ENCODE measurements at places on chromosomes 13 and 19.

GRCh38 chr13:112651750-112652511, 37.9 kb upstream of the ATP11A start:
- DNase-seq: no peak

DNA sequence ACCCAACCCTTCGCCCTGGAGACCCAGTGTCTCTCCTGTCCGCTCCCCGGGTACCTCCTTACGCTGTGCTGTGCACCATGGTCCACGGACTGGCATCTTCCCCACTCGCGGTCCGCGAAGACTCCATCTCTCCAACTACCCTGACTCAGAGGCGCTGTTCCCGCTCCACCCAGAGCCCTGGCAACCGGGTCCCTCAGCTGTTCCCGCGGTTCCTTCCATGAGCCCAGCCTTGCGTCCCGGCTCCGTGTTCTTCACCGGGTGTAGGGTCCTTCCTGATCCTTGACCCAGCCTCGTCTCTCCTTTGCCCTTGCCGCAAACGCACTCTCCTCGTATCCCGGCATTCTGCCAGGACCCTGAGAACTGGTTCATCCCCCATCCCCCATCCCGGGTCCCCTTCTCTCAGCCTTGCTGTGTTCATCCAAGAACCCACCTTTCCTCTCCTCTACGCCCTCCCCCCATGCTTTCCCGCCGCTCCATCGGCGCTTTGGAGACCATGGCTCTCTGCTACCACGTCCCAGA, 664 bp downstream of the ICAM5 start:
- DNase-seq: no peak

DNA sequence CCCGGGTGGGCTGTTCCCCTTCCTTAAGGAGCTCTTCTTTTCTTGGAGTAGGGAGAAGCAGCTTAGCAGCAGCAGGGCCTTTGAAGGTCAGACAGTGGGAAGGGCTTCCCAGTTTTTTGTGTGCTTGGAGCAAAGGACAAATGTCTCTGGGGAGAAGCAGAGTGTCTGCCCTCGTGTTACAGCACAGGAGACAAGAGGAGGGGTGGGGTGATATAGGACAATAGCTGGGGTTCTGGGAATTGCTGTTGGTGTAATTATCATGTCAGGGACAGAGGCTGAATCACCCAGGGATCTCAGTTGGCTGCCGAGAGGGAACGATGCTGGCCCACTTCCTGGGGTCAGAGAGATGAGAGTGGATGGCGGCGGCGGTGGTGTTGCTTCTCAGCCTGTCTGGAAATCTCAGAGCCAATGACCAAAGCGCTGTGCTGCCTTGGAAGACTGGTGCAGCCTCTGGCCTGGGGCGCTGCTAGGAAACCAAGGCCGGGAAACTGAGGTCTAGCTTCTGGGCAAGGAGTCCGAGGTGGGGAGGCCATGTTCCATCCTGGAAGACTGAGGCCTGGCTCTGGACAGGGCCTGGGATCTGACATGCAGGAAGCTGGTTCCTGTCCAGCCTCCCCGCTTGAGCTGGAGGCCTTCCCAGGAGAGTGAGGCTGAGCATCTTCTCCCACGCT, 1.2 kb downstream of the INAFM1 start:
- DNase-seq: no peak

DNA sequence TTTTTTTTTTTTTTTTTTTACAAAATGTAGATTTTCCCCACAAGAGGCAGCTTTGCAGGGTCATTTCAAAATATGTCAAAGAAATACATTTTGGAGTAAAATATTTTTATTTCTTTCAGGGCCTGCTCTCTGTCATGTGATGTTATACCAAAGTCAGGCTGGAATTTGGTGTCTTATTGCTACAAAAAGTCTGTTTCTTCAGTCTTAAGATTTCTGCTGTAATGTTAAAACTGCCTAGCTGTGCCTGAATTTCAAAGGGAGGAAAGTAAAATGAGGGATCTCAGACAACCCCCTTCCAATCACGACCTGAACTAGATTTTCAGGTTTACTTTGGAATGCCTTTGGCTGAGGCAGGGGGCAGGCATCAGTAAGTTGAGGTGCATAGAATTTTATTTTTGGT, 12.8 kb upstream of the GTF2F2 start:
- DNase-seq: no peak

- DNase-seq: no peak
Measured at GRCh38 chr19:29587518-29587986, 18.5 kb upstream of the POP4 start.

DNA sequence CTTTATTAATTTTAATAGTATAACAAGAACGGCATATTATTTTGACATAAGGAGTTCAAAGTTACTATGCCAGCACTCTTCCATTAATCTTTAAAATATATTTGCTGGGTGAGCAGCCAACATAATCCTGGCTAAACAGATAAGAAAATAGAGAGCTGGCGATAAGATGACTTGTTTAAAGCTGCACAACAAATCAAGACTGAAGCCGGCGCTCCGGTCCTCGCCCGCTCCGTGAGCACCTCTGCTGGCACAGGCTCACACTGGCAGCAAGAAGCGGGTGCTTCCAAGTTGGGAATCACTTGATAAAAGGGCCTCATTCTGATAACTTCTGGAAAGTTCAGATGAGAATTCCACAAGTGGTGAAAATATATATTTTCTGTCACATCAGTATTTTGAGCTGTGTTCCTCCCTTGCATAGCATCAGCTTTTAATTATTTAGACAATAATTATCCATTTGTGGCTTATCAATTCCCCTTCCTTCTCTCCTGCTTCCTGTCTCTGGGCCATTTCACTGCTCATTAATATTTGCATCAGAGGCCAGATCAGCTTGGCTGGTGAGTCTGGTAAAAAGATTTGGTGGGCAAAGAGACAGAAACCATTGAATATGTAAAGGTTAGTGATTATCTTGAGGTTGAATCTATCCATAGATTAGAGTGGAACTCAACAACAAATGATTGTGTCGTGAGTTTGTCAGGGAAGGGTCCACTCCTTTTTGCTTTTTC, 205.3 kb downstream of the MZT1 start:
- no peak for DNase-seq

- no peak for DNase-seq
Measured at GRCh38 chr19:13401388-13401787, 104.9 kb downstream of the CACNA1A start.

DNA sequence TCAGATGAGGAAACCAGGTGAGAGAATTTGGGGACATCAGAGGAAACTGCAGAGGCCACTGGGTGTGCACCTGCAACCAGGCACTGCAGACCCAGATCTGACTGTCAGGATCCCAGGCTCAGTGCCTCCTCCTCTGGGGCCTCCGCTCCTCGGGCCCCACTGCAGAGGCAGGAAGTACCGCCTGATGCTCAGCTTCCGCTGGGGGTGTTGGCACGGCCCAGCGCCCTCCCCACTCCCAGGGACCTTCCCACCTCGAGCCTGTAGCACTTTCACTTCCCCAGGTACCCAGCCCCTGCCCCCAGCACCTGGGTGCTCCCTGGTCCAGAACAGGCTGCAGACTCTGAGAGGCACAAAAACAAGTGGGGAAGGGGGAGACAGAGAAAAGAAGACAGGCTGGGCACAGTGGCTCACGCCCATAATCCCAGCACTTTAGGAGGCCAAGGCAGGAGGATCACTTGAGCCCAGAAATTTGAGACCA, 1.4 kb upstream of the CD37 start:
- DNase-seq: no peak

- DNase-seq: no peak
Measured at GRCh38 chr13:50760751-50761150, 82.7 kb downstream of the DLEU7 start.

GRCh38 chr19:51372649-51373504, at the start of gene NKG7:
Gene NKG7, minus strand, starts transcription at chr19:51372654. Its CDS starts 119 bp downstream, at chr19:51372535.
- DNase-seq: no peak

DNA sequence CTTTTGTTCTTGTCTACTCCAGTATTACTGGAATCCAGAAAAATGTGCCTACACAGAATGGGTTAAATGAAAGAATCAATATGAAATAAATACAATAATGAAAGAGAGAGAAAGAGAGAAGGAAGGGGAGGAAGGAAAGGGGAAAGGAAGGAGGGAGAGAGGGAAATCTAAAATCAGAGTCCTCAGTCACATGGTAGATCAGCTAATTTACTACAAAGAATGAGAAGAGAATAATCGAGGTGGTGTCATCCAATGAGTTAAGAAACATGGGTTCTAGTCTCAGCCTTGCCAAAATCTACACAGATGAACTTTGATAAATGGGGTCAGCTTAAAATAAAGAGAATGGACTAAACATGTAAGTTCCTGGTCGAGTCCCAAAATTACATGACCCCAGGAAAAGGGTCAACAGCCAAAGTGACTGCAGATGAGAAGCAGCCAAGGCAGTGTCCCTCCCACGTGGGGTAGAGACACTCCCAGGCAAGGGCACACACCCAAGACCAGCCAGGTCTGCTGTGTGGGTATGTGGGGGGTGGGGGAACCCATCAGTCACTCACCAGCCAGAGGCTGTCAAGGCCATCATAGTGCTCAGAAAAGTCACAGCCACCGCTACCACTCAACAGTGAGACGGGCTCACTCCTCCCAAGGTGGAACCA, 103.6 kb downstream of the STK24 start:
- DNase-seq: no peak

DNA sequence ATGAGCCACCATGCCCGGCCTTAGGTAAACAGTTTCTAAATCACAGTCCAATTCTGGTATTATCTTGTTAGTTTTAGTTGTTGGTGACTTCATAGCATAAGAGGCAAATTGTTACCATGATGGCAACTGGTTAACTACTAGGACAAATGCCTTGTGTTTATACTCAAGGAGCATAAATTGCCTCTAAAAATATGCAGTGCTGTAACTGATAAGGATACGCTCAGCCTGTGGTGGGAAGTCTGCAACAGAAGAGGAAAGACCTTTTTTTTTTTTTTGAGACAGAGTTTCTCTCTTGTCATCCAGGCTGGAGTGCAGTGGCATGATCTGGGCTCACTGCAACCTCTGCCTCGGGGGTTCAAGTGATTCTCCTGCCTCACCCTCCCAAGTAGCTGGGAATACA, 311.9 kb upstream of the ARGLU1 start:
- no peak for DNase-seq

DNA sequence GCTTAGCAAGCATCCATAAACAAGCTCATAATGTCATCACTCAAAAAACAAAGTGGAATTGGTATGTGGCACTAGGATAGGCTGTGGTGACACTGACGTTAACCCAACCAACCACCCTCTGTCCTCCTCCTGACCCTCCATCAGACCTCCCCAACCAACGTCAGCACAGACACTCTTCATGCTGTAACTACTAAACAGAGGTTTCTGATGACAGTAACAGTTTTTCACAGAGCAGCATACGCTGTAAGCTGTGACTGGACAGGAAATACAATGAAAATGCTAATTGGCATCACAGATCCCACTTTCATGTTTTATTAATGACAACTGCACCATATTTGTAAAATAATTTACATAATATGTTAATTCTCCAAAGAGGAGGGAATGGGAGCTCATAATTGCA, 238.0 kb downstream of the IRS2 start:
- DNase-seq: no peak

DNA sequence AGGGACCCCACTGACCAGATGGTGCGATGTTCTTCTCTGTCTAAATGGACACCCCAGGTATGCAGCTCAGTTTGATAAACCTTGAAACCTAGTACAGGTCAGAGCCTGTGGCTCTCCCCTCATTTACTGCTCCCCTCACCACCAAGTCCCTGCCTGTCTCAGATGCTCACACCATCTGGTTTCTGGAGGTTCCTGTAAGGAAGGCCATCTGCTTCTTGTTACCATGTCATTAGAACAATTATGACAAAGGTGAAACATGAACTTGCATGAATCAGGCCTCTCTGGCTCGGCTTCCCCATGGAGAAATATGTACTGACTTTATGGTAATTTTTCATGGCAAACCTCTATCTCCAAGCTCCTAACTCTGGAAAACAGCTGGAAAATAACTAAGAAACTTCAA, 965.7 kb downstream of the UQCRFS1 start:
- no peak for DNase-seq

GRCh38 chr13:99215184-99215830, 14.7 kb downstream of the UBAC2 start:
- no peak for DNase-seq

DNA sequence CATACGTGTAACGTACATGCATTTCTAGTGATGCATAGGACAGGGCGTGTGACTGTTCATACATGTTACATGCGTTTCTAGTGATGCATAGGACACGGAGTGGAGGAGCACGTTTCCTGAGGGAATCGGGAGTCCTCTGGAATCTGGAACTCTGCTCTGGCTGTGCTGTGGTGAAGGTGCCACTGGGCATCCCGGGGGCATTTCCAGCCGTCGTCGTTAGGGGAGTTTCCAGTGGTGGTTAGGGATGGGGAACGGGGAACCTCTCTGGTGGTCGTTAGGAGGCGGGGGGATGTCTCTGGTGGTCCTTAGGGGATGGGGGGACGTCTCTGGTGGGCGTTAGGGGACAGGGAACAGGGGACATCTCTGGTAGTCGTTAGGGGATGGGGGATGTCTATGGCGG, 209.6 kb upstream of the SOX1 start:
- no peak for DNase-seq

- DNase-seq: no peak
Measured at GRCh38 chr19:12647490-12648071, 19.0 kb downstream of the MAN2B1 start.

DNA sequence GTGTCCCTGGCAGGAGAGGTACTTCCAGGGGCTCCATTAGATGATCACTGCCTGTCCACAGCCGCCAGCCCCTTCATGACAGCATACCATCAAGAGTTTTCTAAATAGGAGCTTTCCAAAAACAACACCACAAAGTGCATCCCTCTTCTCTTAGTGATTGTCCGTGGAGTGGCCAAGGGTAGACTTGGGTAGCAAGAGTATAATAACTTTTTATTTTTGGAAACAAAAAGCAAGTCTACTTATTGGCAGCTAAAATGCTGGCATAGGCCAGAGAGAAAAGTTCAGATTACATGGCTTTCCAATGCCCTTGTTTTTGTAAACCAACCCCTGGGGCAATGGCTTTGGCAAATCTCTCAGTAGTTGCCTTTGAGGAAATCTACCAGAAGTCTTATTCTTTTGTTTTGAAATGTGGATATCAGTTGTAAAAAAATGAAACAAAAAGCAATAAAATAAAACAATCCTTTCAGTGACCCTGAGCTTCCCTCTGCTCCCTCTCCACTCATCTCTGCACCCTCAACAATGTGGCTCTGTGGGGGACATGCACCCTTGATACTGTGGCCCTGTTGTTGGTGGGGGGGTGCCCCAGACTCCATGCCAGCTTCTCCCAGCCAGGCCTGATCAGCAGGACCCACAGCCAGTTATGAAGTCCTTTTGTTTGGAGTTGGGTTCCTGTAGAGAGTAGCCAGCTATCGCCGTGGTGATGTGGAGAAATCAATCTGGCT, 294.1 kb downstream of the DLEU7 start:
- no peak for DNase-seq

- no peak for DNase-seq
Measured at GRCh38 chr19:48551437-48552302, at the start of gene SULT2B1. Gene SULT2B1, plus strand, starts transcription at chr19:48552172. Its CDS starts 81 bp downstream, at chr19:48552253.

DNA sequence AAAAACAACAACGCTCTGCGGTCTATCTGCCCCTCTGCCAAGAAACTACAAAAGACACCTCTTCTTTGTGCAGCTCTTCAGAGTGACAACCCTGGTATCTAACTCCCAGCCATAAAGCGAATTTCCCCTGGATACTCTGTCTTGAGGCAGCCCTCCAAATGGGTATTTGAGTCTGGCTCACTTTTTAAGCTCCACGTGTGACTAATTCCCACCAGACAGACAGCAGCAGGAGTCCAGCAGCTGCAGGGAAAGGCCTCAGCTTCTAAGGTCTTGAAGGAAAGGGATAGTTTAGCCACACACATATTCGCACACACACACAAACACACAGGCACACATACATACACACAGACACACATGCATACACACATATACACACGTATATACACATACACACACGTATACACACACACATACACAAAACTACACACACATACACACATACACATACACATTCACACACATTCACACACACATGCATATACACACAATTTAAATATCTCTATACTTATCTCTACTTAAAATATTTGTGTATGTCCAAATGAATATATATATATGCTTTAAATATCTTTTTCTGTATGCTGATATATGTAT, 188.8 kb downstream of the TSHZ3 start:
- no peak for DNase-seq
